ENCODE measurements at places on chromosomes 3 and 15.

DNA sequence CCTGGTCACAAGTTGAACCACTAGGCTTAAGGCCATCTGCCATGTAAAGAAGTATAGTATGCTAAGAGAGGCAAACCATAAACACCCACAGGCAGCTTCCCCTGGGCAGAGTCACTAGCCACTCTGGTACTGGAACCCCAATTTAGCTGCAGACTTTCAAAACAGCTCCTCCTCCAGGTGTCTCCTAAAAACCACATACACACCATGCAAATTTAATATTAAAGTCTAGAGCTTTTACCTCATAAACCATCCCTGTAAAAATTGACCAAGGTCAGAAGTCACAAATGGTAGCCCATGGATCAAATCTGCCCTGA is 99.1 kb upstream of the STT3B start:
- DNase-seq: no peak

DNA sequence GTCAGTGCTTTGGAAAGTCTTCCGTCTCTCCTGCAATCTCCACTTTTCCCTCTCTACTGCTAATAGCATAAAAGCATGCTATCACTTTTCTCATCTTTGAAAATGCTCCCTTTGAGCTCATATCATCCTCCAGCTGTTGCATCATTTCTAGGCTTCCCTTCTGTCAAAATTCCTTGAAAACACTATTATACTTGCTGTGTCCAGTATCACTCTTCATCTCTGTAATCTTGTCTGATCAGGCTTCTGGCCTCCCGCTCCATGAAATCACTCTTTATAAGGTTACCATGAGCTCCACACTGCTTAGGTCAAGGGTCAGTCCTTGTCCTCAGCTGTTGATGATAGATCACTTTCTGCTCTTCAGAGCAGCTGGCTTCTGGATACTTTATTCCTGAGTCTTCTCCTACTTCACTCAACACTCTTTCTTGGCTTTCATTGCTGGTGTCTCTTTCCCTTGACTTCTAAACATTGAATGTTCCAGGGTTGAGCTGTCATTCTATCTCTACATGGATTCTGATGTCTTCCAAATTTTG is 50.9 kb upstream of the SPTSSB start:
- no peak for DNase-seq

GRCh38 chr15:40918146-40918798 is 10.9 kb upstream of the DLL4 start:
- DNase-seq: no peak

DNA sequence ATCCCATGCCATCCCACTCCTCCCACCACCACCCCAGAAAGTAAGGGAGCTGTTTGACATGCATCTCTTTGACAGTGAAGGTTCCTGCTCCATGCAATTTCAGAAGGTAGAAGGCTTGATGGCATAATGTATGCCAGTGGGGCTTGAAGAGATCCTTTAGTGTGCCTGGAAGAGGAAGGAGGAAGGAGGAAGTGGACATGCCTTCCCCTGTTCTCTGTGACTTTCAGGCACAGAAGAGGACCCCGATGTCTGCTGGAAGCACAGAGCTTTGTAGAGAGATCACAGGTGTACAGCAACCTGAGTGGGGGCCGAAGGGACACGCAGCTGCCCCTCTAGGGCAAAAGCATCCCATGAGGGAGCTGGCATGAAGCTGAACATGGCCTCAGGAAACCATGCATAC is 171.6 kb downstream of the CD47 start:
- no peak for DNase-seq

GRCh38 chr3:42663581-42664437 is 10.3 kb downstream of the ZBTB47 start:
- no peak for DNase-seq

DNA sequence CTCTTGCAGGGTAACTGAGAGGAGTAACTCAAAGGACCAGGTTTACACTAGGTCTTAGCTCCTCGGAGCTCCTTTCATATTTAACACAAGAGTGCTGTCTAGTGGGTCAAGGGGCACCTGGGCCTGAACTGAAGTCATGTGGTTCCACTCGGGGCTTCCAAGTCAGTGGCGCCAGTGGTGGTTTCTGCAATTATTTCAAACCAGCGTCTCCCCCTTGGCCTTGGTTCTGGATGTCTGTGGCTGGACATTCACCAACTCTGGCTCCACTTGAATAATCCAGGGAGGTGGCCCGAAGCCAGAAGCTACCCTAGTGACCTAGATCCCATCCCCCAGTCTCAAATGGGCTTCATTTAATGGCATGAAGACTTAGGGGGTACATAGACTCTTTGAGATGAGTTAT is 144.3 kb upstream of the ADAMTS9 start:
- no peak for DNase-seq

DNA sequence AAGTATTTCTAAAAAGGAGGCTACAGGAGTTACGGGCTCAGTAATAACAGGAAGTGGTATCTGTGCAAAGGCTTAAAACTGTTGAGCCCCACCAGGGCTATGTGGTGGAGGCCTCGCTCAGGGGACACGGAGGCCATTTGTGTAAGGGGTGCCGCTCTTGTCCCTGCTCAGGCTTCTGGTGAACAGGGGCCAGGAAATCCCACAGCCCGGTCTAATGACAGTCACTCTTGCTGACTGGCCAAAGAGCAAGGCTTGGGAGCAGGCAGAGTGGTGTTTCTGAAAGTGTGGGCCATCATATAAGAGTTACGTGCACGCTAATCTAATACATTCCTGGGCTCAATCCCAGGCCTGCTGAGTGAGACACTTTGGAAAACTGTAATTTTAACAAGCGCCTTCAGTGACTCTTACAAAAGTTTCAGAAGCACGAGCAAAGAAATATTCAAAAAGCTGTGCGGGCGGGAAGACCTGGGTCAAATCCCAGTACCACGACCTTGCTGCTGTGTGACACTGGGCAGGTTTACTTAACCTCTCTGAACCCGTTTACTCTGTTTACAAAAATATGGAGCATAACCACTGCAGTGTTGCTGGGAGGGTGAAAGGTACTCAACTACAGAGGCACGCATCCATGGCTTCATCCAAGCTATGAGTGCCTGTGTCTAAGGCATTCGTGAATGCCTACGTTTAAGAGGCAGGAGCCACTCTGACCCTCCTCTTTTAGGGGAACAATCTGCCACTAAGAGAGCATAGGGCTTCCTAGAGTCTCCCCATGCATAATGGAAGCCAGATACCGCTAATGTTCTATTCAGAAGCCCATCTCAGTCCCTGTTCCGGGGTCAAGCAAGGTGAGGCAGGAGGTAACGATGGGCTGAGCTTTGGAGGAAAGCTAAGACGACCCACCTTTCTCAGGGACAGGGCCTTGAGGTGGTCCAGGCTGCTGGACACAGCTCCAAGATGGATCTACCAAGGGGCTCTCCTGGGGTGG is 2.0 kb downstream of the ATP10A start:
- no peak for DNase-seq

- DNase-seq: no peak
These were observed 5.1 kb upstream of the IQSEC1 start for GRCh38 chr3:13078163-13078905.

GRCh38 chr15:100114571-100114970 is 227.2 kb downstream of the ADAMTS17 start:
- DNase-seq: no peak

GRCh38 chr3:20769430-20769829 is 583.4 kb upstream of the SGO1 start:
- no peak for DNase-seq

GRCh38 chr3:63726656-63727055 is 74.2 kb downstream of the SNTN start:
- no peak for DNase-seq

GRCh38 chr3:196641333-196642054 is 2.0 kb downstream of the NRROS start:
- DNase-seq: peak; percentile 56

DNA sequence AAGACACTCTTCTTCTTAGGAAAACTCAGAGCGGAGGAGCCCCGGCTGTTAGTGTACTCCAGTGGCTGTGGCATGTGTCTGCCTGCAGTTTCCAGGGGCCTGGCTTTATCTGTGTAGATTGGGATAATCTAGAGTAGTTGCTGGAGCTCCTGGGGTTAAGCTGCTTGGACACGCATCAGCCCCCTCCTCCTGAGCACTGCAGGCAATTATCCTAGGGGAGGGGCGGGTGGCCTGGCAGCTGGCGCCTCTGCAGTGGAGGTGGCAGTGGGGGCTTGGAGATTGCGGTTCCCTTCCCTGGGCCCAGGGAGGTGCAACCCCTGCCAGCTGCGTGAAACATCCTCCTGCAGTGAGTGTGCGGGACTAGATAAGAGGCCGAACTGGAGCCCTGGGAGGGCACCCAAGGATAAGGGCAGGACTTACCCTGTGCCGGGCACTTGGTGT is 68.2 kb downstream of the EFCAB12 start:
- DNase-seq: no peak

All from stimulated activated naive CD8-positive, alpha-beta T cell treated with anti-CD3 and anti-CD28 coated beads, Interleukin-15, Interleukin-2, amounts not matched to agents 100 U/mL and 50 U/mL, for 24 hours (primary cell).